ENCODE measurements at places on chromosomes 16 and 17. TPM values are rescaled to one million over a fixed set of nuclear protein-coding genes. Genes with fewer than 3 reads are reported as not detected.

Gene RNF213
- total RNA-seq: 111 TPM

Gene ODF4
- total RNA-seq: not detected

Gene EIF1
- total RNA-seq: 128 TPM

Gene KRTAP1-5
- not detected for total RNA-seq

Gene CPNE7
- total RNA-seq: 0.85 TPM

Gene HS3ST2
- 0.09 TPM for total RNA-seq

Gene FSCN2
- 0.42 TPM for total RNA-seq

GRCh38 chr16:77137045-77137444 lies 53.9 kb upstream of the MON1B start:
- no peak for DNase-seq

- peak; percentile 54 for DNase-seq
These were observed 2.5 kb upstream of the RAB11FIP4 start for GRCh38 chr17:31388770-31389656.

DNA sequence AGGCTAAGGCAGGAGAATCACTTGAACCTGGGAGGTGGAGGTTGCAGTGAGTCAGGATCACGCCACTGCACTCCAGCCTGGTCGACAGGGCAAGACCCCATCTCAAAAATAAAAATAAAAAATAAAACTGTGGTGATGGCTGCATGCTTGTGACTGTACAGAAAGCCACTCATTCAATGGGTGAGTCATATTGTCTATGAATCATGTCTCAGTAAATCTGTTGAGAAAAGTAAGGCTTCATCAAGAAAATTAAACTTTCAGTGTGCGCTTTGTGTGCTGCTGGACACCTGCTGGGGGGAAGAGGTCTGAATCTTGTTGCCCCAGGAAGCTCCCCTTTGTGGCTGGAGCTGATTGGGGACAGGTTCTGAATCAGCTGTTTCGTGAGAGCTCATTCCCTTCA lies 11.3 kb downstream of the NUBP1 start:
- DNase-seq: peak; percentile 50

DNA sequence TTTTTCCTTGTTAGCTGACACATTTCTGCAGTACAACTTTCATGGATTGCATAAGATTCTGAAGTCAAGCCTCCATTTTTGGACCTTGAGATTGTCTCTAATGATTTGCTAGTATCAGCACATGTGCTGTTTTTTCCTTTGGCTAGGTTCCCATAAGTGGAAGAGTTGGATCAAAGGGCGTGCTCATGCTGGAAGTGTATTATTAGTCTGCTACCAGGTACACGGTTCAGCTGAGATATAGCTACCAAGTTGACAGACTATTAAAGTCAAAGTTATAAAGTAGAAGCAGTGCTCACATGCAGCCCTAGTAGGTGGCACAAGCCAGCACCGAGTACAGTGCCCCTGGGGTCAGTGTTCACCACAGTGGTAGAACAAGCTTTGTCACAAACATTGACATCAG lies 3.2 kb downstream of the FAHD1 start:
- peak; percentile 12 for DNase-seq

DNA sequence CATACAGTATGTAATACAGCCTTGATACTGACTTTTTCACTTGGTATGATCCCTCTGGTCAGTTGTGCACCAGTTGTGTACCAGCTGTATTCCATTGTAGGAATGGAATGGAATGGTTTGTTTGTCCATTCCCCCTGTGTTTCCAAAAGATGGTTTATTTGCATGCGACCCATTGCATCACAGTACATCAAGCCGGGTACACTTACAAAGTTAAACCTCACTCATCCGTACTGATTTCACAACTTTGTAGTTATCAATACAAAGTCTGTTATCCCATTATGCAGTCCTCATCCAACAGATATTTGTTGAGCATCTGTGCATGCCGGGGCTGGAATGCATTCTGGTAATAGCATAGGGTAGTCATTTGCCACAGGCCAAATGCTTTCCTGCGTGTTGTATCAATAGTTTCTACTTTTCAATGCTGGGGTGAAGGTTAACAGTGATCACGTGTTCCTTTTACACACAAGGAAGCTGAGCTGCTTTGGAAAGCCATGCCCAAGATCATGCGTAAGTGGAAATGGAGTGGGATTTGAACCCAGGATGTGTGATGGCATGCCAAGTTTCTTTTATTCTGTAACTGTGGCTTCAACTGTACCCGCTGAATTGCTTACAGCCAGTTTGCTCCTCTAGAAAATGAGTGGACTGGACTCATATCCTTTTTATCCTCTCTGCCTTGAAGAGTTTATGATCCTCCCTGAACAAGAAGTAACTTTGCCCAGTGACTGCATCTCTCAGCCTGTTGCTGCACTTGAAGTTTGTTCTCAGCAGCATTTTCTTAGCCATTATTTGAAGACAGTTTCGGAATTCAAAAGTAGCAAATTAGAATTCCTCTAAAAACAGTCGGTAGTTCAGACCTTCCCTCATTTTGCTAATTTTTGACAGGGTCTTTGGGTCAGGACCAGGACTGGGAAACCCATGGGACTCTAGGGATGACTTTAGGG lies 228.5 kb downstream of the CCDC182 start:
- no peak for DNase-seq

- peak; percentile 63 for DNase-seq
These were observed 15.5 kb downstream of the NEUROD2 start for GRCh38 chr17:39591958-39592954.

DNA sequence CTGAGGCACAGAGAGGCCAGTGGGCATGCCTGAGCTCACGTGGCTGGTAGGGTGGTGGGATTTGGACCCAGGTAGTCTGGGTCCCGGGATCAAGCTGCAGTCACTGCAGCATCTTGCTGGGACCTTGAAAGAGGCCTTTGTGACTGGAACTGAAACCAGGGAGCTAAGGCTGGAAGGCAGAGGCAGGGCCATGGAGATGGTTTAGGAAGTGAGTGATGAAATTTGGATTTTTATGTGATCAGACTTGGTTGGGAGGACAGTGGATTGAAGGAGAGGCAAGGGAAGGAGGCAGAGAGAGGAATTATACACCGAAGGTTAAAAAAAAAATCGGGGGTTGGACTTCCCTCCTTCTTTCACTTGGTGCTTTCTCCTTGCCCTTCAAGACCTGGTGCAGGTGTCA lies 255.4 kb upstream of the CACNG5 start:
- no peak for DNase-seq

DNA sequence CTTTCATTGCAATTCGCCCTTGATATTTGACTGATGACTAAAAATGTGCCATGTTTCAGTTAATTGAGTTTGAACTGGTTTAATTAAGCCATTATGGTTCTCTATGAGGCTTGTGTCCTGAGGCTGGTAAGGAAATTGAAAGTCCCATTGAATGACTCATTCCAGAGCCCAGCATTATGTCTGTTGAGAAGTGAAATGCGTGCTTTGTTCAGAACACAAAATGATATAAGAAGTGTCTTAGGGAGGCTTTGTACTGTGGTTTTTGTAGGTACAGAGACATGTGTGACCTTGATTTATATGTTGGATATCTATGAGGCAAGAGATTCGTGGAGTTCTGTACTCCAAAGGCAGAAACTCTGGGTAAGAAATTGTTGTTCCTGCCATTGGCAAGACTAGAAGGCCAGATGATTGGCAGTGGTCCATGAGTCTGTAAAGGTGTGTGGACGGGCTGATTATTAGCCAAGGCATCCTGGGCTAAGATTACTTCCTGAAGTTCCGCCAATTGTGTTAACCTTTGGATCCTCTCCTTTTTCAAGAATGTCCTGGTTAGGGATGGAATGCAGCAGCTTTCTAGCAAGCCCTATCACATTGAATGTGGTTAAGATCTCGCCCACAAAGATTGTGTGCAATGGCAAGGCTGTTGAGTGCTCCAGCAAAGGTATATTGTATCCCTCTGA lies 103.7 kb downstream of the NPIPB5 start:
- no peak for DNase-seq

- DNase-seq: peak; percentile 80
These were observed 2.9 kb upstream of the ITGA3 start for GRCh38 chr17:50052822-50053653.

- no peak for DNase-seq
These were observed 27.7 kb downstream of the GPR142 start for GRCh38 chr17:74394977-74395376.

GRCh38 chr17:39631403-39631802 lies 4.7 kb downstream of the PPP1R1B start:
- no peak for DNase-seq

GRCh38 chr17:50100480-50100883 lies 5.3 kb downstream of the PDK2 start:
- DNase-seq: no peak

DNA sequence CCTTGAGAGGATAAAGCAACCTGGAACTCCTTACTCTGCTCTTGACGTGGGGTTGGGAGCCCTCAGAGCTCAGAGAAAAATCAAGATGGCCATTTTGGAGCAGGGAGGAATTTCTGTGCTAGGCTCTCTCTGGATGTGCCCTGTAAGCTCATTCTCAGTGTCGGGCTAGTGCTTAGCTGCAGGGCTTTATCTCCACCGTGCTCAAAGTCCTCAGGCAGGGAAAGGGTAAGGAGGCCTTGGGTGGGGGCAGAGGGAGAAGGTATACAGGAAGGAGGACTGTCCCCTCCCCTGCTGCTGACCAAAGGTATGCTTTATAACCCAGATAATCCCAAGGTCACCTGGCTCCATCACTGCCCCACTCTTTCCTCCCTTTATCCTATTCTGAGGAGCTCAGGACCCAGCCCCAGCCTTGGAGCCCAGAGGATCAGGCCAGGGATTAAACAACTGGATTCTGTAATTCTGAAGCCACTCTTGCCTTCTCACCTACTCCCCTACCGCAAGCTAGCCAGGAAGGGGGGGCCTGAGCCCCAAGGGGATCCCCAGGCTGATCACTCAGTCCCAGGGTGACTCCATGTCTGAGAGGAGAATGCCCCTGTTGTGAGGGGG lies 1.1 kb downstream of the DHRS11 start:
- no peak for DNase-seq

Measured in dermis blood vessel endothelial cell (primary cell).